Activated T-helper 1 cell treated with Interleukin-2 at 50 U/mL for 16 hours (primary cell): ENCODE measurements at places on chromosomes 5 and 9.

GRCh38 chr9:86767373-86767772, 179.9 kb downstream of the GAS1 start:
- no peak for DNase-seq

- no peak for DNase-seq
Measured at GRCh38 chr5:40089269-40089668, 590.4 kb upstream of the PTGER4 start.

DNA sequence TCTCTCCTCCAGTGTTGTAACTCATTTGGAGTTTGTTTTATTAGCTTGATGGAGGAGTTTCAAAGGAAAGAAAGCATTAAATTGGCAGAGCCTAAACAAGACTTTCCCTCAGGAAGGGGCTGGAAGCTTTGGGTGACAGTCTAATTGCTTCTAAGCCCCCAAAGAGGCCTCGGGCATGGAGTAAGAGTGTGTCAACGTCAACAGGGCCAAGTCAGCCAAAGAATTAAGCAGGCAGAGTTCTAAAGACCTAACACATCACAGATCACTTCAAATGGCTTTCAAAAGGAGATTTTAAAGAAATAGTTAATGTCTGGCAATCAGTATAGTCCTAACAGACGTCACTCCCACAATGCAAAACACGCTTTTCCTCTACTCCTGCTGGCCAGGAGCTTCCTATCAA, 234.5 kb downstream of the EFNA5 start:
- no peak for DNase-seq

GRCh38 chr5:59128646-59129290, 545.9 kb downstream of the RAB3C start:
- DNase-seq, result no peak

DNA sequence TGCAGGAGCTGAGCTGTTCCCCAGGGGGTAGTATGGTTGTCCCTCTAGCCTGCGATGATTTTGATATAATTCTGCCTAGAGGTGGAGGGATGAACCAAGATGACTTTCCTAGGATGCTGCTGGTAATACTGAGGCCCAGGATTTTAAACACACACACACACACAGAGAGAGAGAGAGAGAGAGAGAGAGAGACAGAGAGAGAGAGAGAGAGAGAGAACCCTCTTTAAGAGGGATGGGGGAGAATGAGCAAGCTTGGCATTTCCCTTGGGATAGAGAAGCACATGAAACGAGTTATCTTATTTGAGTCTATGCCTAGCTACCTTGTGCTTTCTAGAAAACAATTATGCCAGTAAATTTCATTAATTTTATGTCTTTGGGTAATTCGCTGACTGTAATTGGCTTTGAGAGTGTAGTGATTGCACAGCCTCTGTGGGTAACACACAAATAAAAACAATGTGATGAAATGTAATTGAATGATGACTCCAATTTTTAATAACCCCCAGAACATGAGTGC, 338.4 kb downstream of the ARHGEF28 start:
- DNase-seq, result no peak

DNA sequence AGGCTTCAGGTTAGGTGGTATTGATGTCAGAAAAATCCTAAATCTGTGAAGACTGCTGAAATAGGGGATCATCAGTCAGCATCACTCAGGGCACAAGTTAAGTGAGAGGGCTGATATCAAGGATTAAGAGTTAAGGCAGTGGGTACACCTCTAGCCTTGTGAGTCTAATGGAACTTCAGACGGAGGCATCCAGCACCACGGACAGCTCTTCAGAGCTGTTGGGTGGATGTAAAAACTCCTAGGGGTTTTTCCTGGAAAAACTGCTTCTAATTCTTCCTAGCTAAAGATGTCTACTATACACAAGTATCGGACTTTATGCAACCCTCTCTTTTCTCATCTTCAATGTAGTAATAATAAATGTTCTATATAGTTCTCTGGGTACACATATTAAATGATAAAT, 165.9 kb downstream of the SH3GL2 start:
- DNase-seq, result no peak

GRCh38 chr5:132272311-132273210, 15.1 kb downstream of the PDLIM4 start:
- peak; percentile 45 for DNase-seq

- DNase-seq, result no peak
Measured at GRCh38 chr5:54908774-54909525, 76.4 kb downstream of the ESM1 start.

DNA sequence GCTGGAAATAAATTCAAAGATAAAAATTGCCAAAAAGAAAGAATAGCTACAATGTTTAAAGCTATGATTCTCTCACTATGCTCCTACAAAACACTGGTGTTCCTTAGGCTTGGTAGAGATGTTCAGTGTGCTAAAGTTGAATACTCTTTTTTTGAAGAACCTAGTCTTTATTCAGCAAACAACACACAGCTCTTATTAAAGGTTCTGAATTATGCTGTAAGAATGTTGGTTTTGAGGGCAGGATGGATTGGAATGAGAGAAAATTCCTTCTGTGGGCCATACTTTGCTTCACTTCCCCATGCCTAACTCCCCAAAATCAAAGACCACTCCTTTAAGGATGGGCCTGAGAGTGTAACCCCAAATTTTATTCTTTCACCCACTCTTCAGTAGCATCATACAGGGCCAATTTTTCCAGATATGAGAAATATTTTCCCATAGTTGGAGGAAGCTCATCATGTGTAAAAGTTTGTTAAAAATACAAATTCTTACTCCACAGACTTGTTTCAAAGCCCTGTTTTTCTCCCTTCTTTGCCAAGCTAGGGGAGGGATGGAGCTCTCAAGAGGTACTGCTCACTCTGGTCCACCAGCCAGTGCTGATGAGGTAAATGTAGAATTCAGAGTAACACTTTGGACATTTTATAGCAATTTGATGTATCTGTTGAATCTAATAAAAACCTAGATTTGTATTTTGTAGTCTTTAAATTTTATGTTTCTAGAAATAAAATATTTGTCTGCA, 99.3 kb downstream of the GDNF start:
- no peak for DNase-seq

GRCh38 chr9:125965477-125965876, 218.3 kb downstream of the PBX3 start:
- DNase-seq, result no peak

- DNase-seq, result no peak
Measured at GRCh38 chr9:79447762-79448161, 124.0 kb upstream of the TLE4 start.

DNA sequence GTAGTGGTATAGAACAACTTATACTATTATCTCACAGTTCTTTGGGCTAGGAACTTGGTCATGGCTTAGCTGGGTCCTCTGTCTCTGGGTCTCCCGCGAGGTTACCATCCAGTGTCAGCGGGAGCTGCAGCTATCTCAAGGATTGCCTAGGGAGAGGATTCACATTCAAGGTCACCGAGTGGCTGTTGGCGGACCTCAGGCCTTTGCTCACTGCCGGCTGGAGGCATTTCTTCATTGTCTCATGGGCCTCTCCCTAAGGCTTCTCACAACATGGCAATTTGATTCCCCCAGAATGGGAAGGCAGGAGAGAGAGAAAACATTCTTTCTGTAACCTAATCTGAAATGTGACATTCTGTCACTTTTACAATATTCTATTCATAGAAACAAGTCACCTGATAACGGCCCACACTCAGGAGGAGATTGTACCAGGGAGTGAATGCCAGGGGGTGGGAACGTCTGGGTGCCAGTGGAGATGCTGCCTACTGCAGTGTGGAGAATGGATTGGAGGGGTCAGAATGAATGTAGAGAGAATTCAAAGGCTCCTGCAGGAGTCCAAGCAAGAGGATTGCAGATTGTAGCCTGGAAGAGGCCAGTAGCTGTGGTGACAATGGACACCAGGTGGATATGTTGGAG, 29.5 kb upstream of the ANKRD18A start:
- no peak for DNase-seq

DNA sequence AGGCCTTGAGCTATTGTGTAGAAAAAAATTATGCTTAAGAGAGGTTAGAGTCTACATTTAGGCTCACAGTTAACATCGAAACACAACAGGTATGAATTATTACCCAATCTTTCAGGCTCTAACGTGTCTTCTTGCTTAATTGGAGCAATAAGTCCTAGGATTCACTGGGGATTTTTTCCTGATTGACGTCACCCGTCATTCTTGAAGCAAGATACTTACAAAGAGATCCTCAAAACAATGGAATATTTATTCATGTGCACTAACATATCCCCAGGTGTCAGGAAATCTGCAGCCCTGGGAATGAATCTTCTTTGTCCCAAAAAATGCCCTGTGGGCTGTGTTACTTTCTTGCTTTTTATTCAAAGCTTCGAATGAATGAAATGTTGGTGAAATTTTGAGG, 413.5 kb downstream of the NFIB start:
- no peak for DNase-seq

DNA sequence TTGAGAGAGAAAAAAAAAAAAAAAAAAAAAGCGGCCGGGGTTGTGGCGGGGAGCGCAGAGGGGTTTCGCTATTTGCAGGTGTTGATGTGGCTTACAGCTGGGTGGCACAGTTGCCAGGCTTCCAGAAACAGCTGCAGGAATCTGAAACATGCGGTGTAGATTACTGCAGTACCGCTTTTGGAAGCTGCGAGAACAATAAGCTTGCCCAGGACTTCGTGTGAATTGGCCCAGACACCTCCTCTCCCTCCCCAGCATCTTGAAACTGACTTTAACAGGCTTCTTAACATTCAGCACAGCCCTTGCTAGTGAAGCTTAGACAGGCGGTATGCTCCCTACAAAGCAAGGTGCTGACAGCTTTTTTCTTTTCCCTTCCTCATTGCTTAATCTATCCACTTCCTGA, 104.0 kb downstream of the ATP10B start:
- no peak for DNase-seq

DNA sequence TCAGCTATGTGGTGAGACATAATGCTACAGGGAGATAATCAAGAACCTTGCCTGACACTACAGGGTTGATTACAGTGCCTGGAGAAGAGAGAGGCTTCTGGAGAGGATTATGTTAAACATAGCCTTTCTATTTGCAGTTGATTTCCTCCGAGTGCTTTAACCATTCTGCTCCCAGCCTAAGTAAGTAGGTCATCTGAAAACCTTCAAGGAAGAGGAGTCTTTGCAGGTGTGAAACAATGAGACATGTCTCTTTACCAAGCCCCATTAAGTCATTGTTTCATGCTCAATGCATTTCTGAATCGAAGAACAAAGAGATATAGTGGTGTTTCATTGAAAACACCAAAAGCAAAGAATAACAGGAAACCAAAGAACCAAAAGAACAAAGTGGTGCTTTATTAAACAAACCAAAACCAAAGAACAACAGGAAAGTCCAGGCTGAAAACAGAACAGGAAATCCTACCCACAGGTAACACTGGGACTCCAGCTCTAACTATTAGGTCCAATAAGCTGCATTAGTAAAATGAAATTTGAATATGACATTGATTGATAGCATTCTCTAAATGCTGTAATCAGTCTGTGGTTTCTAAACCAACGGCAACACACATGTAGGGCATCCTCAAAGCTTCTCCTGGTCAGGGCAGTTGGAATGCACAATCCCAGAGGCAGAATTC, 113.3 kb upstream of the SPATA31D4 start:
- DNase-seq, result no peak

DNA sequence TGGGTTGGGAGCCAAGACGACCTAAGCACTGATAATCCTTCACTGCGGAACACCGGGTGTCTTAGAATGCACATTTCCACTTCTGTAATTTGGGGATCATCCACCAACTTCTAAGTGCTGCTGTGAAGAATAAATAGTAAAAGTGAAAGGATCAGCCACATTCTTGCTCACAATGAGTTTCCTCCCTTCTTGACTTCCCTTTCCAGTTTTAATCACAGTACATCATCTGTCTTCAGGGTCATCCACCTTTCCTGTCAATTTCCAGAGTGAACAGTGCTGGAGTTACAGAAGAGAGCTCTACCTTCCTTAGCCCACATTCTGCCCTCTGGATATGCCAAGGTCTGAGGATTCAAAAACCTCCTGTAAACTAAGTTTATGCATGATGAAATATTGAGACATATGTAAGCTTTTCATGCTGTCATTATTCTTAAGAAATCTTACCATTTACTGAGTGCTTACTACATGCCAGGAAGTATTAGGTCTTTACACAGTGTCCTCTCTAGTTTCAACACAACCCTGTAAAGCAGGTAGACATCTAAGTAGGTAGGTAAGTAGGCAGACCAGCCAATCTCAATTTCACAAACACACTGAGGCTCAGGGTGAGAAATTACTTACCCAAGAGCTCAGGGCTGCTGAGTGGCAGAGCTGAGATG, 105.2 kb downstream of the CDK5RAP2 start:
- no peak for DNase-seq

GRCh38 chr5:150043657-150044328, 42.6 kb downstream of the CSF1R start:
- no peak for DNase-seq

- DNase-seq, result no peak
Measured at GRCh38 chr9:81574405-81574804, 114.9 kb downstream of the TLE1 start.
